ENCODE measurements at places on chromosomes 6 and 20. TPM values are rescaled to one million over a fixed set of nuclear protein-coding genes. Genes with fewer than 3 reads are reported as not detected.

The RTEL1 gene
- 16.6 TPM for total RNA-seq

The MRPL14 gene
- total RNA-seq, result 78.3 TPM

The SCUBE3 gene
- 0.15 TPM for total RNA-seq

The LHFPL5 gene
- total RNA-seq, result not detected

The BAK1 gene
- 31.8 TPM for total RNA-seq

The KATNA1 gene
- total RNA-seq, result 19.3 TPM

The MROH8 gene
- 0.27 TPM for total RNA-seq

The CHRNA4 gene
- total RNA-seq, result not detected

The TNXB gene
- 3.3 TPM for total RNA-seq

The LPA gene
- not detected for total RNA-seq

The PTPRK gene
- 47.2 TPM for total RNA-seq

The GSTA3 gene
- not detected for total RNA-seq

The MCHR2 gene
- not detected for total RNA-seq

The HUS1B gene
- total RNA-seq, result 1.2 TPM

The TRIM10 gene
- not detected for total RNA-seq

The PNRC1 gene
- total RNA-seq, result 44.6 TPM

The TCP1 gene
- 252 TPM for total RNA-seq

The CPXM1 gene
- total RNA-seq, result 0.20 TPM

The PRND gene
- total RNA-seq, result not detected

The KCNQ5 gene
- not detected for total RNA-seq

The OOEP gene
- total RNA-seq, result not detected

The SLC13A3 gene
- total RNA-seq, result not detected

The BTN2A1 gene
- 6.6 TPM for total RNA-seq

The AHI1 gene
- 10.8 TPM for total RNA-seq

The SERINC3 gene
- total RNA-seq, result 64.0 TPM

The EPB41L1 gene
- total RNA-seq, result 8.2 TPM

The CRISP2 gene
- not detected for total RNA-seq

The HLA-DRB5 gene
- total RNA-seq, result not detected

The CRYBG1 gene
- 24.3 TPM for total RNA-seq

The SPATA25 gene
- not detected for total RNA-seq

The MUC21 gene
- not detected for total RNA-seq

The MEA1 gene
- 84.1 TPM for total RNA-seq

The SNTA1 gene
- 7.6 TPM for total RNA-seq

The POM121L2 gene
- not detected for total RNA-seq

The SLCO4A1 gene
- 10.4 TPM for total RNA-seq
